ENCODE measurements at places on chromosomes 7 and 10.

DNA sequence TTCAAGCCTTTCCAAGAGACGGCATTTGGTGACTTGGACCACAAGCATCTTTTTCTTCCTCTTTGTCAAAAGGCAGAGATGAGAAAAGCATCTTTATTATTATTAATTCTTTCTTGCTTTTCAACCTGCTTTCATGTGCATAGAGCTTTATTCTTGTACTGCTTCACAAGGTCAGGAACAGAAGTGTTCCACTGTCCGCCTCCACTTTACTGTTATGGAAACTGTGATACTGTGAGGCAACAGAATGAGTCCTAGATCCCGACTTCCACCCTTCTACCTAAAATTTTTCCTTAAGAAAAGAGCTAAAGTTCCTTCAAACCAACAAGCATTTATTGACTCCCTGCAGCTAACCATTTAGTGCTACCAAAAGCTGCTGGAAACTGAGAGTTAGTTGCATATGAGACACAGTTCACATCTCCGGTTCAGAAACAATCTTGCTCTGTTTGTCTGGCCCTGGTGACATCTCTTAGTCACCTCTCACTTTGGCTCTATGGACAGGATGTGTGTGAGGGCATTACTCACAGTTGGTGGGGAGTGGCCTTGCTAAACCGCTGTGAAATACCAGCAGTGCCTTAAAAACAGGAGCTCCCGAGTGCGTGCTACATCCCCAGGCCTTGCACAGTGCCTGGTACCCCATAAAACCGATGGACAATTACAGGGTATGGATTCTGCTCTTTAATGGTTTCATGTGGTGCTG is 77.1 kb upstream of the TRIL start:
- no peak for DNase-seq

GRCh38 chr10:31940839-31941653 is 12.4 kb upstream of the ARHGAP12 start:
- DNase-seq = no peak

- no peak for DNase-seq
Measured at GRCh38 chr10:4546500-4546899, 279.5 kb upstream of the AKR1E2 start.

DNA sequence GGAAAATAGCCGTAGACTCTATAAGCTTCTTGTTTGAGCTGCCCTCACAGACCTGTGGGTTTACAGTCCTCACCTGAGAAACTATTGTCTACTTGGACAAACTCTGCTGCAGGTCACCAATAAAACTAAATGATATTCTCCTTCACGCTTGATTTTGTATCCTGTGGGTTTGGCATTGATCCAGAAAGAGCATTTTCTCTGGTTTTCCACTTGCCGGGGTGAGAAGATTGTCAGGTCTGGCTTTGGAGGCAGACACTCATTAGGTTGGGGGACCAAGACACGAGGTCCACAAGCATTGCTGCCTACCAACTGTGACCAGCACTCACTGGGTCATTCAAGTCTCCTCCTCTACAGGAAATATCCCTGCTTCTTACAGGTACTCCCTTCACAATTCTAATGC is 68.5 kb downstream of the CDC14C start:
- DNase-seq = no peak

GRCh38 chr10:103958996-103959395 is 7.9 kb upstream of the SLK start:
- DNase-seq = no peak

- no peak for DNase-seq
Measured at GRCh38 chr10:15121707-15122106, 24.6 kb downstream of the RPP38 start.

- no peak for DNase-seq
Measured at GRCh38 chr10:124484661-124485060, 23.0 kb downstream of the LHPP start.

DNA sequence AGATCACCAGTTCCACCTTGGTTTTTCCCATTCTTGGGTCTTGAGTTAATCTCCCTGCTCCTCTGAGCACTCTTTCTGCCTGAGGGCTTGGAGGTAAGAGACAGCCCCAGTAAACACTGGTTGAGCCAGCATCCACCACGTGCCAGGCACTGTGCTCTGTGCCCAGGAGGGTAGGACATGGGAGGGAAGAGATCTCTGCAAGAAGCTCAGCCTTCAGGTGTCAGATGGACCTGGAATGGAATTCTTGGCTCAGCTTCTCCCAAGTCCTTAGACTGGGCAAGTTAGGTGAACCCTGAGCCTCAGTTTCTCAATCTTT is 2.5 kb downstream of the ZYX start:
- no peak for DNase-seq

DNA sequence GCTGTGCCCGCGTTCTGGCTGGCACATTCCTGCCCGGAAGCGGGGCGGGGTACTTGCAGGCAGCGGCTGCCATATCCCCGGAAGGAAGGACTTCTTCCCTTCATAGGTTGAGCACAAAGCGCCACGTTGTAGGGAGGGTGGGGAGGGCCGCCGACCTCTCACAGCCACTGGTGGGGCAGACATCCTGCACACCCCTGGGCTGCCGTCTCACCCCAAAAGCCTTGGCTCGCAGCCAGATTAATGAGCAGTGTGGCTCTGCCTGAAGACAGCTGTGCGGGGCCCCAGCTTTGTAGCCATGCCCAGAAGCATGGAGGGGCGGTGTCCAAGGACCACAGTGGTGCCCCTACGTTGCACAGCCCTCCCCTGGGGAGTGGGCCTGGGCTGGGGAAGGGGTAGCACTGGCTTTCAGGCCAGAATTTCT is 54.3 kb upstream of the DPYSL4 start:
- DNase-seq = no peak

GRCh38 chr10:61784354-61785133 is 117.0 kb upstream of the ARID5B start:
- DNase-seq = no peak

DNA sequence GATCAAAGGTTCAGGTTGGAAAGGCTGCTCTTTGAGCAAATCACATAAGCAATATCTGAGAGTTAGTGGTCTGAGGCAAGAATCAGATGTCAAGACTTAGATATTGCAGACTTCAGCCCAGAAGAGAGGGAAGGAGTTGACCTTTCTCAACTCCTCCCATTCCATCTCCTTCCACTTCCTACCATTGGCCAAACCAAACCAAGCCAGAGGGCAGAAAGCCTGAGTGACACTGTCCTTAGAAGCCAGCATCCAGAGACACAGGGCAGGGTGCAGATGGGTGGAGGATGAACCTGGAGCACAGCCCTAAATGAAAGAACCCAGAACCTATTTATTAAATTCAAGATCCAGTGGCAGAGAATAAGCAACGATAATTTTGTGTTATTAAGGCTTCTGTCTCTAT is 180.5 kb downstream of the HIBADH start:
- DNase-seq = no peak

Measured in GM20000 (cell line).